Stimulated activated CD8-positive, alpha-beta memory T cell treated with anti-CD3 and anti-CD28 coated beads, Interleukin-15, amount 100 ng/mL, for 1 hour (primary cell): ENCODE measurements at places on chromosomes 5 and 9.

- DNase-seq, result no peak
These were observed 201.2 kb downstream of the EBF1 start for GRCh38 chr5:158898185-158899177.

GRCh38 chr5:28084069-28084468 lies 1045.7 kb upstream of the CDH9 start:
- DNase-seq, result no peak

- DNase-seq, result no peak
These were observed 2.0 kb upstream of the AJM1 start for GRCh38 chr9:136840140-136840876.

GRCh38 chr9:9752722-9753121 lies 860.1 kb downstream of the PTPRD start:
- no peak for DNase-seq

DNA sequence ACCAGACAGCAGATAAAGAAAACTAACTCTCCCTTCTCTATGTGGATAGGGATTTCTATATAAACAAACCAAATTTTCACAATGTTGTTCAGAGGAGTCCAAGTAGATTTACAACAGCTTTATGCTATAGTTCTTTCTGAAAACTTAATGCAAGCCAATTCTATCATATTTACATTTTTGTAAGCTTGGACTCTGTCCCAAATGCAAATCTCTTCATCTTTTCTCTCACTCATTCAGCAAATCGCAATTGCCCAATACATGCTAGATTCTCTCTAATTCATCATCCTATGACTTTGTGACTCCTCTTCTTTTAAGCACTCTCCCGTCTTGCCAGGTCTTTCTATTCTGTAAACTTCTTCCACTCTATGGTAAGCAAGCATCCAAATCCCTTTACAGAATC lies 39.1 kb upstream of the UGT3A2 start:
- no peak for DNase-seq

DNA sequence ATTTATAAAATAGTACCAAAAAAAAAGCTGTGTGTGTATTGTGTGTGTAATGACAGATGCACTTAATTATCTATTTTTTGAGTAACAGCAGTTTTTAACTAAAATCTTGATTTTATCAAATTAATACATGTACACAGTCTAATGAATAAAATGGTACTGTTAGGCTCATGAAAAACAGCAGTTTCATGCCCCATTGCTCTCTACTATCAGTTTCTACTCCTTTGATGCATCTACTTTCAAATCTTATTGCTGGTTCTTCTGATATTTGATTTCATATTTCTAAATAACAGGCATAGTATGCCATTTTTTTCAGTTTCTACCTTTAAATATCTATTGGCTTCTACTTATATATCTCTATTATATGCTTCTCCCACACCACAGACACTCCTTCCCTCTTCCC lies 117.4 kb downstream of the CCDC171 start:
- no peak for DNase-seq

DNA sequence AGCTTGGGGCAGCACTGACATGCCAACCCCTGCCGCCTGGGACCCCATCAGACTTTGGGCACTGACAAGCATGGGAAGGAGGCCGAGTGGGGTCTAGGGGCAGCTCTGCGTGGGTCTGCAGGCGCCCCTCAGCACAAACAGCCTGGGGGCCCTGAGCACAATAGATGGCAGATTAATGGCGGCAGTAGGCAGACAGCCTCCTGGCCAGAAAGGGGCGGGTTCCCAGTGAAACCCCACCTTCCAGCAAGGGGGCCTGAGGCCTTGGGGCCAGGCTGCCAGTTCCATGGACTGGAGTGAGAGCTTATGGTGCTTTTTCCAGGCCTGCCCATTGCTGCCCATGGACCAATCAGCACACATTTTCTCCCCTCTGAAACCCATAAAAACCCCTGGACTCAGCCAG lies 2031.2 kb downstream of the EFNA5 start:
- DNase-seq, result no peak

- no peak for DNase-seq
These were observed 300.3 kb downstream of the ZNF608 start for GRCh38 chr5:124446120-124446519.

DNA sequence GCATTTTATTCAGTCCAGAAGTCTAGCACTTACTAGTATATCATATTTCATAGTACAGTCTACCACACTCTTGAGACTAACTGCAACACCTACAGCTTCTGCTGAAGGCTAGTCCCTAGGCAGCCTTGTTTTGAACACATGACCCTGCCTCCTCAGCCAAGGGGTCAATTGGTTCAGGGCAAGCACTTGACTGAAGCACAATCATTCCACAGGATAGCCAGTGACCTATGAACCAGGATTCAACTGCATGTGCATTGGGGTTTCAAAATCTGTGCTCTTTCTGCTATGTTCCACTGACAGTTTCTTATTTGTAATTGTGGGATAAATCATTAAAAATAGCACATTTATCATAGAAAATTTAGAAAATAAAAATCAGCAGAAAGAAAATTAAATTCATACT lies 186.8 kb downstream of the TMEM161B start:
- DNase-seq, result no peak

GRCh38 chr5:87650284-87650683 lies 237.6 kb upstream of the CCNH start:
- no peak for DNase-seq

- no peak for DNase-seq
These were observed 39.7 kb downstream of the PLPP7 start for GRCh38 chr9:131329241-131329641.
